ENCODE measurements at places on chromosomes 1 and 21.

DNA sequence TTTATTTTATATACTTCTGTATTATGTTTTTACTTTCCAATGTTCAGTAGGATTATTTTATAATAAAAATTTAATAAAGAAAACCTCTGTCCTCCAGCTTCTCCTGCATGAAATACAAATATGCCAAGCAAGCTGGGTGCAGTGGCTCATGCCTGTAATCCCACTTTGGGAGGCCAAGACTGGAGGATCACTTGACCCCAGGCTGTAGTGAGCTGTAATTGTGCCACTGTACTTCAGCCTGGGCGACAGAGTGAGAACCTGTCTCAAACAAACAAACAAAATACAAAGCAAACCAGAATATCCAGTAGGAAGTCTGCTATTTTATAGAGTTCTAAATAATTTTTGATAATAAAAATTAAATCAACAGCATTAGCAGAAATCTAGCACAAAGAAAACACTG is 168.8 kb downstream of the EIF4G3 start:
- no peak for DNase-seq

DNA sequence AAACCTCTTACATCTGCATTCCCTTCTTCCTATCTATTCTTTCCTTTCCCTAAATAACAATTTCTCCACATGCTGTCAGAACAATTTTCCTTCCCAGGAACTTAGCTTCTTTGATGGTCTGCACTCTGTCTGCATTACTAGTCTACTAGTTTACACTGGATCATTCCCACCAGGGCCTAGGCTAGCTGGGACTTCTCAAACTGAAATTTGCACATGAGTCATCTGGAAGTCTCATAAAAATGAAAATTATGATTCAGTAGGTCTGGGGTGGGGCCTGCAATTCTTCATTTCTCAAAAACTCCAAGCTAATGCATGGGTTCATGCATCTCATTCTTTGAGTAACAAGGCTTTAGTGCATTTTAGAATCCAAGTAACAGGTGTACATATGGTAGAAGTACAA is 74.2 kb downstream of the GABPA start:
- DNase-seq = no peak

- DNase-seq = no peak
Measured at GRCh38 chr1:217274927-217275654, 355.8 kb downstream of the GPATCH2 start.

- DNase-seq = no peak
Measured at GRCh38 chr1:172431204-172431603, 10.7 kb downstream of the C1orf105 start.

- no peak for DNase-seq
Measured at GRCh38 chr1:224739303-224739996, 123.3 kb downstream of the CNIH3 start.

- DNase-seq = no peak
Measured at GRCh38 chr1:117370071-117370470, 2.8 kb downstream of the MAN1A2 start.

GRCh38 chr1:46691997-46692790 is 20.5 kb downstream of the TEX38 start:
- DNase-seq = no peak

DNA sequence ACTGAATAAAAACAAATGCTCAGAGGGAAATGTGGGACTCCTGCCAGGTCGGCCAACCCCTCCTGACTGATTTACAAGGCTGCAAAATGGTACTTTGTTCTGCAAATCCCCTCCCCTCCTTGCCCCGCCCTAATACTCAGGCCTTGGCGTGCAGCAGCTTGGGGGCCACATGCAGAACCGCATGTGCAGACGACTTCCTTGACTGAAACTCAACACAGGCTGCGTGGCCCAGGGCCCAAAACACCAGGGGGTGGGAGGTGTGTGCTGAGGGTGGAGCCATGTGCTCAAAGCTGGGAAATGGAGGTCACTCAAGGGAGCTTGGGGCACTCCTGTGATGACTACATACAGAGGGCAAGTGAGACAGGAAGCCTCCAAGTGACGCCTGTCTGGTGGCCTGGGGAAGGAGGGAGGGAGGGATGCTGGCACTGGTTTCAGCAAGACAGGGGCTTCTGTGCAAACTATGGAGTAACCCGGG is 87.2 kb downstream of the MRPL37 start:
- no peak for DNase-seq

DNA sequence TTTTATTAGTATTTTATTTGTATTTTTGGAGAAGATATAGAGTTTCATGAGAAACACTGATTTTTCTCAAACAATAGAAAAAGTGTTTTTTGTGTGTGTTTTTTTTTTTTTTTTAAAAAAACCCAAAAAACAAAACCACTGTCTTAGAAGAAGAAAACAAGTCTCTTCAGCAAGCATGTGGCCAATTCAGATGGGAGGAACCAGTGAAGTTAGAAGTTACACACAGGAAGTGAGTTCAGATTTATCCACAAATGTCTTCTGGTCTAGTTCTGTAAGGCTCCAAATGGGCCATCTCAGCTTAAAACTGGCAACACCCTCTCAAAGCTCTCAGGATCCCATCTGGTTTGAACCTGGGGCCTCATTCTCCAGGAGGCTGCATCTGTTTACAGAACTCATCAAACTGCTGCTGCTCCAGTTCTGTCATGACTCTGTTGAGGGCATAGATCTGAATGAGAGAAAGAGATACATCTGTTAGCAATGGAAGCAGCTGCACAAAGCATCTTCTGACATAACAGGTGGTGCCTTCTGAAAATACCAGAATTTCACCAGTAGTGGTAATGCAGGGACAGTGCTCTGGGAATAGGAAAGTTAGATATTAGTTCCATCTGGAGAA is 9.8 kb upstream of the ERMAP start:
- DNase-seq = no peak

GRCh38 chr1:64499966-64500365 is 30.0 kb downstream of the CACHD1 start:
- no peak for DNase-seq

- DNase-seq = no peak
Measured at GRCh38 chr1:180211156-180211859, 18.8 kb upstream of the LHX4 start.

- DNase-seq = no peak
Measured at GRCh38 chr1:224582041-224582440, 34.1 kb upstream of the CNIH3 start.

- no peak for DNase-seq
Measured at GRCh38 chr1:12188115-12188514, 21.3 kb downstream of the TNFRSF1B start.

- no peak for DNase-seq
Measured at GRCh38 chr1:217059401-217059800, 336.2 kb upstream of the ESRRG start.

- DNase-seq = no peak
Measured at GRCh38 chr1:3405974-3406867, 48.2 kb upstream of the ARHGEF16 start.

- DNase-seq = no peak
Measured at GRCh38 chr1:2913091-2913490, 108.2 kb upstream of the ACTRT2 start.

- DNase-seq = no peak
Measured at GRCh38 chr1:91736146-91736714, 149.7 kb downstream of the TGFBR3 start.

GRCh38 chr1:54614563-54614962 is 8.8 kb downstream of the FAM151A start:
- DNase-seq = no peak

DNA sequence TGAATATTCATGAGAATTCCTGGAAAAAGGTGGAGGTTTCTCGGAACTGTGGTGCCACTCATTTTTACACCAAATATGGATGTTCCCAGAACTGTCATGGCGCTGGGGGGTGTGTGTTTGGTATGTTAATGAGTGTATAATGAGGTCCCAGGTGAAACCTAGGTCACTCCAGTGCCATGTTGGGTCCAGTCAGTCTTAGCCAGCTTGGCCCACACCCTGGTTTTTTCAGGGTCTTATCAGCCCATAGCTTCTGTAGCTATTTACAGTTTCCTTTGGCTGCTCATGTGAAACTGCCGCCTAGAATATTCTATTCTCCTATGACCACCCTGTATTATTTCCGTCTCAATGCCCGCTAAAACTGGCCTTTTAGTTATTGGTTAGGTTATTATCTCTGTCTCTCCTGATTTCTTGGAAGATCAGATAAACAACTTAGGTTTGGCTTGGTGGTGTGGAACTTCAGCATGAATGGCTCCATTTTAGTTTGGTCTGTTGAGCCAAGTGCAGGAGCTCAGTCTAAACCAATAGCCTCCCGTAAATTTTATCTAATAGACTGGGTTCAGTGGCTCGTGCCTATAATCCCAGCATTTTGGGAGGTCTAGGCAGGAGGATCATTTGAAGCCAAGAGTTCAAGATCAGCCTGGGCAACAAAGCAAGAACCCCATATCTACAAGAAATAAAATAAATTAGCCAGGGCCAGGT is 42.1 kb upstream of the EDARADD start:
- no peak for DNase-seq

GRCh38 chr1:46456411-46456963 is 33.1 kb upstream of the DMBX1 start:
- no peak for DNase-seq

DNA sequence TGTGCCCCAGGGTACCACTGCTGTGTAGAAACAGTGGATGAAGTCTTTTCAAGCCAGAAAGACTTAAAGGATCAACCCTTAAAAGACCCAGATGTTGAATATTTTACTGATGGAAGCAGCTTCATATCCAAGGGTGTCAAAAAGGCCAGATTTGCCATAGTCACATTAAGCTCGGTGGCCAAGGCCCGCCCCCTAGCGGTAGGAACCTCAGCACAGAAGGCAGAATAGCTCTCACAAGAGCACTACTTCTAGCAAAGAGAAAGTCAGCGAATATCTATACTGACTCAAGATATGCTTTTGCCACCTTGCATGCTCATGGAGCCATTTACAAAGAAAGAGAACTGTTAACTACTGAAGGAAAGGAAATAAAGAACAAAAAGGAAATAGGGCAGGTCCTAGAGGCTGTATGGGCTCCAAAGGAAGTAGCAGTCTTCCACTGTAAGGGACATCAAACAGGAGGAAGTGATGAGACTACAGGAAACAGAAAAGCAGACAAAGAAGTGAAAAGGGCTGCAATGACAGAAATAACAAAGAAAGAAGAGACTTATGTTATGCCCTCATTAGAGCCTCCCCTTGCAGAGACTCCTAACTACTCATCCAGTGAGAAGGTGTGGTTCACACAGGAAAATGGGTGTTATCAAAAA is 90.5 kb downstream of the LIPI start:
- no peak for DNase-seq

- no peak for DNase-seq
Measured at GRCh38 chr1:72066431-72066830, 215.9 kb downstream of the NEGR1 start.

DNA sequence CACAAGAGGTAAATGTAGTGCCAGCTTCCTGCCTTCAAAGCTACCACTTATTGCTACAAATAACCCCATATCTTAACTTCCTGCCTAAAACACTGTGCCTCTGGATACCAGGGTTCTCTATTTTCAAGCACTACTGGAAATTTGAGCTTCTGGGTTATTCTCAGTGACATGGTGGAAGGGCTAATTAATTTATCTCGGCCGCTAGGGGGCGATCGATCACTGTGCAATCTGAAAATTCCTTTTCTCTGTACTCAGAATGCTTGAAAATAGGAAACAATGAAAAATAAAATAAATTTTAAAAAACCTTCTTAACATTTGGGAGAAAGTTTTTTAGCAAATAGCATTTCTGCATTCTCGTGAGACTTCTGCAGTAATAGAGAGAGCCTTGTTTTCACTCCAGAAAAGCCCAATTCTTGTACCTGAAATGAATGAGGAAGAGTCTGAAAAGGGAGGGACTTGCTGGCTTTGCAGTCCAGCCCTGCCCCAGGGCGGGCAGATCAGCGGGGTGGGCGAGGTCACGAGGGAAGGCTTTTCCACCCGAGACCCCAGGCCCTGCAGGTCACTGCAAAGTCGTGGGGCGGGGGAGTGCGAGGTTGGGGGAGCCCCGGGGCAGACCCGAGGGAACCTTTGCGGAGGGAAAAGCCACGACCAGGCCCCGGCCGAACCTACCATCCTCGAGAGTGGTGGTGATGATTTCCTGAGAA is 276.7 kb downstream of the PCP4 start:
- DNase-seq = no peak

GRCh38 chr21:43783098-43783700 is 6.2 kb upstream of the RRP1 start:
- DNase-seq = no peak

- DNase-seq = no peak
Measured at GRCh38 chr1:91844862-91845528, 41.0 kb downstream of the TGFBR3 start.

Data from D721Med (cell line).